ENCODE measurements at places on chromosomes 4 and X. TPM values are rescaled to one million over a fixed set of nuclear protein-coding genes. Genes with fewer than 3 reads are reported as not detected.
A peak's percentile ranks its signal among the peaks of the same experiment; 100 is the strongest.

DNA sequence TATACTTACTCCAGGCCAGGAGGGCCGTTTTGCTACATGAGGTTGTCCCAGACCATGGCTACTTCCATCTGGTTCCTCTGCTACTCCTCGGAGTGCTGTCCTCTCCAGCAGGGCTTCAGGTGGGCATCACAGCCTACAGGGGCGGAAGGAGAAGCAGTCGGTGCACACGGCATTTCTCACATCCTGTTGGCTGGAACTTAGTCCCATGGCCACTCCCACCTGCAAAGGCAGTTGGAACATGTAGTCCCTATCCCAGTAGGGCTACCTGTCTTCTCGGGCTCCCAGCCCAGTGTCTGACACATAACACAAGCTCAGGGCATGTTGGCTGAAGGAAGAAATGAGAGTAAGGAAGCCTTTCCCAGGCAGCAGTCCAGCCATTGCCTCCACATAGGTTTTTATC is 7.7 kb upstream of the STK32B start:
- no peak overlapping the region for H3K27ac ChIP-seq
- H3K36me3 ChIP-seq, result no peaks in the 10 kb centered on the region
- H3K4me3 ChIP-seq, result no peak overlapping the region
- peaks cover 4% of the 10 kb centered on the region for H3K27me3 ChIP-seq
- DNase-seq, result no peak

DNA sequence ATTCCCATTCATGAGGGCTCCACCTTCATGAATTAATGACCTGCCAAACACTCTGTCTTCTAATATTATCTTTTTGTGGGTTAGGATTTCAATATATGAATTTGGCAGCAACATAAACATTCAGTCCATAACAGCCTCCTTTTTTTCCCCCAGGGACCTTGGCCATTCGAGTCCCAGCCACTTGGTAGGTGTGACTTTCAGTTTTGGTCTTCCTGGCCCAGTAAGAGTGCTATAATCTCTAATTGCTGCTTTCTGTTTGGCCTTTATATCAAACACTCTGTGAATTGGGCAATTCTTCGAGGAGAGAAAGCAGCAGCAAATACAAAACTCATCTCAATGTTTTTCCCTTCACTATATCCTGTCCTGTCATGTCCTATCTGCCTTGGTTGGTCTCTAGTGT is 12.4 kb upstream of the RADX start:
- H3K27ac ChIP-seq, result no peak overlapping the region
- H3K27me3 ChIP-seq, result no peaks in the 10 kb centered on the region
- H3K4me3 ChIP-seq, result no peak overlapping the region
- no peaks in the 10 kb centered on the region for H3K36me3 ChIP-seq
- DNase-seq, result no peak

DNA sequence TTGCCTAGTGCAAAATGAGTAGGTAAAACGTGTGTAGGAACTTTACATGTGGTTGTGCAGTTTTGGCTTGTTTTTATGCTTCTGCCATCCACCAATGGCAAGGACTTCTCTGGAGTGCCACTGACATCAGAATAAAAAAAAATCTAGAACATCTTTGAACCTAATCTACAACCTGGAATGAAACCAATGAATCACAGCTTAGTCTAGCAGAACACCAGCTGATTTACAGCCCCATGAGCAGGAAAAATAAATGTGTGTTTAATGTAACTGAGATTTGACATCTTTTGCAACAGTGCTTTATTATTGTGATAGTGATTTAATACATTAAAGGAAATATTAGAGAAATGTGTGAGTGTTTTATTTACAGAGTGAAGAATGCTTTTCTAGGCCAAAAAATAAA is 995.1 kb downstream of the PCDH7 start:
- H3K36me3 ChIP-seq, result no peaks in the 10 kb centered on the region
- no peak for DNase-seq
- H3K4me3 ChIP-seq, result no peak overlapping the region

- H3K27ac ChIP-seq, result no peak overlapping the region
- H3K4me3 ChIP-seq, result no peak overlapping the region
- no peaks in the 10 kb centered on the region for H3K27me3 ChIP-seq
- no peaks in the 10 kb centered on the region for H3K36me3 ChIP-seq
These were observed 28.2 kb downstream of the SEL1L3 start for GRCh38 chr4:25834411-25835107.

DNA sequence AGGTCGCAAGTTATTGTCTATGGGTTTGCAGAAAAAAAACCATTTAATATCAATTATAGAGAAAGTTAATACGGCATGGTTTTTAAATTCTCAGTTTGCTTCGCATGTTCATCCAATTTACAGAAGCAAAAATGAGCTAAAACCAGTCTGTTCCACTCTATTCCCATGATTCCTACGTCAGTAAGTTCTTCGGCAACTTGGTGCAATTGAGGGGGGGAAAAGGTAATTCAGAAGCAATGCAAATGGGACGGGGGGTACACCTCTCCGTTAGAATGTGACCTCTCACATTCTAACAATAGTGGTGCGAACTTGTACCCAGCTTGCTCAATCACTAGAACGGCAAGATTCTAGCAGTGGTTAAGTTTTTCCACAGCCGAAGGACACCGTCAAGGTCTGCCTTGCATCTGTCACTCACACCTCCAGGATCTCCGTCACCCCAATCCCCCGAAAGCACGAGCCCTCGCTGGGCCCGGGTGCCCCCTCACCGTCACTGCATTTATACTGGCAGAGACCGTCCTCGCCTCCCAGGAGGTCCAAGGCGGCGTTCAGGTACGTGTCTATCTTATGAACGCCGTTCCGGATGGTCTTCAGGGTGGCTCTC is 653 bp downstream of the PLA2G12A start:
- peaks cover 14% of the 10 kb centered on the region for H3K4me1 ChIP-seq
- H3K27me3 ChIP-seq, result no peaks in the 10 kb centered on the region
- no peak for DNase-seq
- H3K27ac ChIP-seq, result peak overlapping the region; percentile 80
- H3K36me3 ChIP-seq, result no peaks in the 10 kb centered on the region

DNA sequence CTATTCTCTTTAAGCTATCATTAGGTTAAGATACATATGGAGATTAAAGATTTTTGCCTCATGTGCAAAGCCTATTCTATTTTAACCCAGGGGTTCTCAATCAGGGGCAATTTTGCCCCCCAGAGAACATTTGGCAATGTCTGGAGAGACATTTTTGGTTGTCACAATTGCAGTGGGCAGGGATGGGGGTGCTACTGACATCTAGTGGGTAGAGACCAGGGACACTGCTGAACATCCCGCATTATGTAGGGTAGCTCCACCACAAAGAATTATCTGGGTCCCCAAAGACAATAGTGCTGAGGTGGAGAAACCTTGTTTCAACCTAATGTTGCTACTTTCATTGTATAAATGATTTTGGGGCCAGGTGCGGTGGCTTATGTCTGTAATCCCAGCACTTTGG is 13.2 kb upstream of the CA5B start:
- no peaks in the 10 kb centered on the region for H3K4me1 ChIP-seq
- no peaks in the 10 kb centered on the region for H3K27me3 ChIP-seq
- no peak for DNase-seq
- no peak overlapping the region for H3K4me3 ChIP-seq
- no peak overlapping the region for H3K27ac ChIP-seq
- H3K36me3 ChIP-seq, result no peaks in the 10 kb centered on the region

GRCh38 chrX:2552621-2553201 is 51.9 kb upstream of the DHRSX start:
- H3K27ac ChIP-seq, result no peak overlapping the region
- no peak for DNase-seq
- H3K27me3 ChIP-seq, result peaks cover 37% of the 10 kb centered on the region

DNA sequence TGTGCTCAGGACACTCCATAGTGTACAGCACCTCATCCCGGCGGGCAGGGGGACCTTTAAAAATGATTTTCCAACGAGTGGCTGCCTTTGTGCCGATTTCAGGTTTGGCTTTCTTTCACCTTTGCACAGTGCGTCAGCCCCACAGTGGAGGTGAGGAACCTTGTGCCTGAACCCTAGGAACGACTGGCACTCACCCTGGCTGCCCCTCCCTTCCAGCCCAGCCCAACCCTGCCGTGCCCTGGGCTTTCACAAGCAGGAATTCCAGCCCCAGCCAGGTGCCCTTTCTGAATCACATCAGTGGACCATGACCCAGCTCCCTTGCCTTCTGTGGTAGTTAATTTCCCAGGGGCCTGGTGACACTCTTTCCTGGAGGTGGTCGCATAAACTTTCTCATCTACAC is 1.3 kb downstream of the TMEM164 start:
- no peaks in the 10 kb centered on the region for H3K27me3 ChIP-seq
- H3K36me3 ChIP-seq, result no peaks in the 10 kb centered on the region
- peak overlapping the region; percentile 93 for H3K27ac ChIP-seq
- DNase-seq, result no peak

GRCh38 chr4:13905543-13905942 is 278.0 kb upstream of the BOD1L1 start:
- no peak overlapping the region for H3K4me3 ChIP-seq
- H3K27ac ChIP-seq, result no peak overlapping the region
- H3K4me1 ChIP-seq, result no peaks in the 10 kb centered on the region
- H3K36me3 ChIP-seq, result no peaks in the 10 kb centered on the region
- peak; percentile 17 for DNase-seq

- H3K4me1 ChIP-seq, result peaks cover 52% of the 10 kb centered on the region
- peaks cover under 1% of the 10 kb centered on the region for H3K36me3 ChIP-seq
- H3K4me3 ChIP-seq, result no peak overlapping the region
These were observed 92.0 kb downstream of the IRF2 start for GRCh38 chr4:184382189-184382846.

DNA sequence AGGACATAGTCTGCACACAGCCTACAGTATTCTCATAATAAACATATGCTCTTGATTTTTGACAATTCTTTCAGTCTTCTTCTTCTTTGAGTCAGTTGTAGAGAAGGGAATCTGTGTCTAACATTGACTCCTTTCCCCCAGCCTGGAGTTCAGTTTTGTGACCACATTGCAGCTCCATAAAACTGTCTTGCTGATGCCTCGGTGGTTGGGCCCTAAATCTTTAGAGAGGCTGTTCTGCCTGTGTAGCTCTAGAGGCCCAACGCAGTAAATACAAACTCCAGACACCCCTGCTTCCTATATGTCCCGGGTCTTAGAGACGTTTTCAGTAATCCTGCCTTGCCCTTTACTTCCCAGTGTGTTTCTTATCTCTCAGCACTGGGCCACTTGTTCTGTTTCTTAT is 639.5 kb upstream of the AADAT start:
- H3K27ac ChIP-seq, result no peak overlapping the region
- no peak overlapping the region for H3K4me3 ChIP-seq
- H3K4me1 ChIP-seq, result no peaks in the 10 kb centered on the region
- no peaks in the 10 kb centered on the region for H3K36me3 ChIP-seq

DNA sequence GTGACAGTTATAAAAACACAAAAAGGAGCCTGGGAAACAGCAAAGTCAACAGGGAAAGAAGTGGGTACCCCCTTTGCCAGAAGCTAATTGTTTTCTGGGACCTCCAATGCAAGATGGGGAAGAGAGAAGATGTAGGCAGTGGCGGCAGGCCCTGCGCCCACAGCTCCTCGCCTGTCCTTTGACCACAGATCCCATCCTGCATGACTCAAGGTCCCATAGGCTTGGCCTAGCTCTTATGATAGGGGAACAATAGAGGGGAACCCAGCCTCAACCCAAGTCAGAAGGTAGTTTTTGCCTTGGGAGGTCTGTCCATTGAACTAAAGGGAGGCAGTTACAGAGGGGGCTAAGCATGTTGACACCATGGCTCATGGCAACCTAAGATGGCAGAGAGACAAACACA is 14.2 kb downstream of the ZMYM3 start:
- H3K27ac ChIP-seq, result no peak overlapping the region
- no peaks in the 10 kb centered on the region for H3K36me3 ChIP-seq
- H3K27me3 ChIP-seq, result no peaks in the 10 kb centered on the region
- H3K4me3 ChIP-seq, result no peak overlapping the region

DNA sequence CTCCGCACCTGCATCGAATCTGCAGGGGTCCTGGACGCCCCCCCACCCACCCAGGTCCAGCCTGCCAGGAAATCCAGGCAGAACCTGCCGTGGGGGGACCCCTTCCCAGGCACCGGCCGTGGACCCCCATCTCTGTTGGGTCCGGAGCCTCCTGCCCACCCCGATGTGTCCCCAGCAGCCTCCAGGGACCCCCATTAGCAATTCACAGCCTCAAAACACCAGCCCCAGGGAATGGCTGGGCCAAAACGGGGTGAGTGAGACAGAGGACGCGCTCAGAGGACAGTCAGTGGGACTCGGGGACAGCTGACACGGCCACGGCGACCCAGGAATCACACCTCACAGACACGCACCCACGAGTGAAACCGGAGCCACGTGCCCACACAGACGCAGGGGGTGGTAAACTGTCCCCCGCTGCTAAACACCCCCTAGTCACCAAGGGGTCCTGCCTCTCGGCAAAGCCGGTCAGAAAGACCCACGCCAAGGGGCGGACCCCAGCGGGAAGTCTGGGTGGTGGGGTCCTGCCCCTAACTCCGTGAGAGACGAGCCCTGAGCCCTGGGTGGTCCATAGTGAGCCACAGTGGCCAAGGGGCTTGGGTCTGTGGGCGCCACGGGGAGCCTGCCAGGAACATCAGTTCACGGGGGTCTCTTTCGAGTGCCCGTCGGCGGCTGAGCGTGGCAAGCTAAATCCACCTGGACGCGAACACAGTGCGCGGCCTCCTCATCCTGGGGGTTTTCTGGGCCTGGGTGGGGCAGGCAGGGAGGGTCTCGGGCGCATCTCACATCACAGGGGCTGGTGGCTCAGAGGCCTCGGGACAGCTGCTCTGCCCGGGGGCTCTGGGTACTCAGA is 126.5 kb upstream of the NKX1-1 start:
- H3K4me1 ChIP-seq, result peaks cover 7% of the 10 kb centered on the region
- peaks cover 95% of the 10 kb centered on the region for H3K27me3 ChIP-seq
- H3K4me3 ChIP-seq, result no peak overlapping the region
- no peak overlapping the region for H3K27ac ChIP-seq
- DNase-seq, result no peak

DNA sequence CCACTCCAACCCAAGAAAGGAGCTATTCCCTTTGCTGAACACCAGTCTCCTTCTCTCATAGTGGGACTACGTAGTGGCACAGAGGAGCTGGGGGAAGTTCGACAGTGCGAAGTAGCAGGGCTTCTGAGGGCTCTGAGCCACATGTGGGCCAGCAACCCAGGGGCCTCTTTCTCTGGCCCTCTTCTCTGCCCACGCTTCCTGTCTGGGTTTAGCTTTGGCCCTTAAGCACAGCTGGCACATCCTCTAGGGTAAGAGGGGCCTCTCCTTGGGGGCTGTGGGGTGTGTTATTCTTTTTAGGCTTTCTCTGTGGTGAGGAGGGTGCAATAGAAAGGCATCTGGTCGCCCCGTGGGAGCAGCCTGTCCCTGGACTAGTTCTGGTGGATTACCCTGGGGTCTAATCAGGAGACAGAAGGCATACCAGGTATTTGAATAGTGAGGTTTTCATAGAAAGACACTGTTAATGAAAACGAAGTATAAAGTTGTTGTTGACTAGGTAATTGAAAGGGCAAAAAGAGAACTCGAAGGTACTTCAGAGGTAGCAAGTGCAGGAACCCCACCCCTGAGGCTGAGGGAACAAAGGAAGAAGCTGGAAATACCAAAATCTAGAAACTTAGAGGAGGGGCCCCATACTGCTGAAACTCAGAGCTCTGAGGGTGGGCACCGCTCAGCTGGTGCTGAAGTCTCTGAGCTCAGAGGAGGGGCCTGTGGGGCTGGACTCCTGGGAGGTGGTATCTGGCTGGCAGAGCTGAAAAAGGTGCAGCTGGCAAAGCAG is 151.9 kb upstream of the RPS6KA3 start:
- H3K36me3 ChIP-seq, result no peaks in the 10 kb centered on the region
- DNase-seq, result no peak
- no peak overlapping the region for H3K27ac ChIP-seq
- H3K4me3 ChIP-seq, result no peak overlapping the region
- no peaks in the 10 kb centered on the region for H3K27me3 ChIP-seq

The BGN gene
- 18.7 TPM for total RNA-seq

The IBSP gene
- not detected for total RNA-seq

The CHRDL1 gene
- total RNA-seq, result 225 TPM

The ZCCHC18 gene
- total RNA-seq, result 2.8 TPM
